ENCODE measurements at places on chromosomes 3 and 15. TPM values are rescaled to one million over a fixed set of nuclear protein-coding genes. Genes with fewer than 3 reads are reported as not detected.

Gene ATP13A5
- total RNA-seq = not detected

Gene MORC1
- not detected for total RNA-seq

Gene FGF7
- 0.07 TPM for total RNA-seq

Gene ABHD10
- 35.9 TPM for total RNA-seq

Gene TUSC7
- total RNA-seq = not detected

Gene ZIC1
- not detected for total RNA-seq

Gene SEMA3B
- total RNA-seq = 5.4 TPM

Gene CCDC32
- total RNA-seq = 21.4 TPM

Gene PLIN1
- not detected for total RNA-seq

Gene TLR9
- 0.37 TPM for total RNA-seq

Gene MESP2
- not detected for total RNA-seq

Gene SEMA6D
- total RNA-seq = 255 TPM

Gene ST3GAL6
- 52.9 TPM for total RNA-seq

Gene RNF111
- total RNA-seq = 57.4 TPM

Gene OXTR
- 4.0 TPM for total RNA-seq

Gene C3orf85
- total RNA-seq = not detected

Gene WDR5B
- 3.4 TPM for total RNA-seq

Gene MAPK6
- total RNA-seq = 109 TPM

Gene PDE12
- total RNA-seq = 17.1 TPM

Gene PPP1R14D
- total RNA-seq = not detected

Gene ITIH4
- 8.0 TPM for total RNA-seq

Gene IQCH
- total RNA-seq = 4.5 TPM

Gene CCR9
- not detected for total RNA-seq

Gene PIGZ
- 4.7 TPM for total RNA-seq

Gene GALNT15
- 0.39 TPM for total RNA-seq

Gene RETNLB
- total RNA-seq = not detected

Gene CCDC54
- total RNA-seq = not detected

Gene SNTN
- not detected for total RNA-seq

Gene GUCA1C
- total RNA-seq = not detected

Gene SLC22A14
- total RNA-seq = 0.93 TPM

Gene SERINC4
- total RNA-seq = not detected

Gene ITIH1
- not detected for total RNA-seq

Gene PLA2G4D
- total RNA-seq = not detected

Gene GP5
- total RNA-seq = 0.15 TPM

Gene CCR5
- not detected for total RNA-seq

Gene THBS1
- 0.83 TPM for total RNA-seq

Gene ZNF860
- total RNA-seq = not detected

Gene CCR3
- not detected for total RNA-seq

Gene MKRN3
- 1.4 TPM for total RNA-seq

Gene TICRR
- 2.7 TPM for total RNA-seq

Gene JAGN1
- total RNA-seq = 37.8 TPM

Gene SLC38A3
- not detected for total RNA-seq

Gene CACNA2D2
- 5.0 TPM for total RNA-seq

Gene SLC28A1
- 0.25 TPM for total RNA-seq

Gene PTH1R
- total RNA-seq = 0.29 TPM

Gene TRMT10C
- total RNA-seq = 23.5 TPM

Data from glutamatergic neuron (in vitro differentiated cells).